ENCODE measurements at places on chromosomes 11 and 22. TPM values are rescaled to one million over a fixed set of nuclear protein-coding genes. Genes with fewer than 3 reads are reported as not detected.

DNA sequence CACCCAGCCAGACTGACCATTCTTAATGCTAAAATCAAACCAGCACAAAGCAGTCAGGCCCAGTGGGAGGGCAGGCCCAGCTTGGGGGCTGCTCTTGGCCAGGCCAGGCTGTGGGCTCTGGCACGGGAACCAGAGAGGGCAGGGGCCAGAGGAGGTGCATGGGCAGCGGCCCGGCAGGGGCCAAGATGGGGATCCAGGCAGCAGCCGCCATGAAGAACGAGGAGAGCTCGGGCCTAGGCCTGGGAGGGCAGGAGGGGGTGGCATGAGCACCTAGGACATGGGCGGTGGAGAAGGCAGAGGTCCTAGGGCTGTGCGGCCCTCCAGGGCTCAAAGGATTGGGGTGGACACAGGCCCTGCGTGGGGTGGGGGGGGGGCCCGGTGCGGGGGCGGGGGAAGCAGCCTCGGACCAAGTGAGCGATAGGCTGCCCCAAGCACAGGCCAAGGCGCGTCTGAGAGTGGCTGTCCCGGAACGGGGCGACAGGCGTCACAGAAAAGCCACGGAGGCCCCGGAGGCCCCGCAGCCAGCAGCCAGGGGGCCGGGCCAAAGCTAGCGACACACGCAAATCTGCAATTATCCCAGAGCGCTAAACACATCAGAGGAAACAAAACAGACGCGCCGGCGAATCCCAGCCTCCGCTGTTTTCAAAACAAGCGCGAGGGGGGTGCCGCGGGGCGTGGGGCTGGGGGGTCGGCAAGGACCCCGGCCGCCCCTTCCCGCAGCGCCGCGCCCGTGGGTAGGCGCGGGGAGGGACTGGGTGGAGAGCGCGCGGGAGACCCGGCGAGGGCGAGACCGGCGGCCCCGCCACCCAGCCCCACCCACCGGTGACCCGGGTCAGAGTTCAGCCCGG lies 8.3 kb downstream of the PLXNB2 start:
- no peak for DNase-seq
- peak overlapping the region; percentile 31 for H3K27ac ChIP-seq
- H3K4me1 ChIP-seq, result peaks cover 65% of the 10 kb centered on the region

DNA sequence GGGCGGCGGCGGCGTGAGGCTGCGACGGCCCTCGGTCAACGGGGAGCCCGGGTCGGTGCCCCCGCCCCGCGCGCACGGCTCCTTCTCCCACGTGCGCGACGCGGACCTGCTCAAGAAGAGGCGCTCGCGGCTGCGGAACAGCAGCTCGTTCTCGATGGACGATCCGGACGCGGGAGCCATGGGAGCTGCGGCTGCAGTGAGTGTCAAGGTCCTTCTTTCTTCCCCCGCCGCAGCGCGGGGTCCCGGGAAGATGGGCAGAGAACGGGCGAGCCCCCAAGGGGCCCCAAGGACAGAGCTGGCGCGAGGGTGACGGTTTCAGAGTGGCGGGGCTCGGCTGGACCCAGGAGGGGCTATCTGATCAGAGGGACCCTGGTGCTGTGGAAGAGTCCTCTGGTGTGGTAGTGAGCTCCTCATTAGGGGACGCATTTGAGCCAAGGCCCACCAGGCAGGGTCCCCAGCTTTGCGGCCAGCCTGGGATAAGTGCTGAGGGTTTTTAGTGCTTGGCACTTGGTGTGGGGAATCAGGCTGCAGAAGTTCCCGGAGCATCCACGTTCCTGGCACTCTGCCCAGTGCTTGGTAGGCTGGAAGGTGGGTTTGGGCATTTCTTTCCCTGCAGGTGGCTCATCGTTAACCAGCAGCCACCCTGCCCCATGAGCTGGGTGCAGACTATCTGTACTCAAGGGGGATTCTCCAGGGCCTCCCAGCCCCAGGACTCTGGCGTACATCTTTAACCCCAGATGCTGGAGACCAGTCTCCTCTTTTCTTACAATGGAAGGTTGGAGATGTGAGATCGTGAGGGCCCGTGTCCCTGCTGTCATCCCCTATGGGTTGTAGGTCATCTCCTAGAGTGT lies 9.8 kb downstream of the EHBP1L1 start:
- DNase-seq, result no peak
- H3K4me1 ChIP-seq, result peaks cover 44% of the 10 kb centered on the region
- peaks cover 65% of the 10 kb centered on the region for H3K36me3 ChIP-seq

TRABD gene
- 34.5 TPM for polyA plus RNA-seq

- no peaks in the 10 kb centered on the region for H3K27me3 ChIP-seq
- no peak overlapping the region for H3K27ac ChIP-seq
- H3K36me3 ChIP-seq, result peaks cover 2% of the 10 kb centered on the region
- H3K4me3 ChIP-seq, result no peak overlapping the region
These were observed 10.6 kb downstream of the REXO2 start for GRCh38 chr11:114449845-114450244.

All from CD14-positive monocyte (primary cell).